ENCODE measurements at places on chromosomes 3 and 15.

DNA sequence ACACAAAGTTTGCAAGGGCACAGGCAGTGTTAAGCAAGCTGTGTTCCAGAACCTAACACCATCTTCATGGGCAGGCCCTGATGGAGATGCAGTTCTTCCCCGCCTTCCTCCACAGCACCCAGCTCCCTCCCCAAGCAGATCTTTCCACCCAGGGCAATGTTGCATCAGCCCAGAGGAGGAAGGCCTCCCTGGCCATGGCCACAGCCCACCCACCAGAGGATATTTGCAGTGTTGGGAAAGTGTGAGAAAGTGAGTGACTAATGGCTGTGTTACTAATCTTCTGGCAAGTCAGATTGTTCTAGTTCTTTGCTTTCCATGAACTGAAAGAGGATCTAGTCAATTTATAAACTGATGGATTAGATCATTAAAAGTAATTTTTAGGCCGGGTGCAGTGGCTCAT is 42.0 kb upstream of the ATP10A start:
- DNase-seq = peak; percentile 94

DNA sequence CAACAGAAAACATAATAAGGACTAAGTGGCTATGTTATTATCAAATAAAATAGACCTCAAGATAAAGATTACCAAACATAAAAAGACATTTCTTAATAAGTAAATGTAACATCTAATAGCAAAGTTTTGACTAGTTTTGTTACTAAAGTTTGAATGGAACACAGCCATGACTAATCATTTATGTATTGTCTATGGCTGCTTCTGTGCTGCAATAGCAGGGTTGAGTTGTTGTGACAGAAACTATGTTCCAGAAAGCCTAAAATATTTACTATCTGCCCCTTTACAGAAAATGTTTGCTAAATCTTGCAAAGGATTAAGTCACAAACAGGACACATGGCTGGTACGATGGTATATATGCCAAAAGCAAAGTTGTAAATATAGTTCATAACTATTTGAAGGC is 37.9 kb upstream of the MYH15 start:
- no peak for DNase-seq

- DNase-seq = no peak
These were observed 182.9 kb upstream of the RORA start for GRCh38 chr15:61411902-61412510.

DNA sequence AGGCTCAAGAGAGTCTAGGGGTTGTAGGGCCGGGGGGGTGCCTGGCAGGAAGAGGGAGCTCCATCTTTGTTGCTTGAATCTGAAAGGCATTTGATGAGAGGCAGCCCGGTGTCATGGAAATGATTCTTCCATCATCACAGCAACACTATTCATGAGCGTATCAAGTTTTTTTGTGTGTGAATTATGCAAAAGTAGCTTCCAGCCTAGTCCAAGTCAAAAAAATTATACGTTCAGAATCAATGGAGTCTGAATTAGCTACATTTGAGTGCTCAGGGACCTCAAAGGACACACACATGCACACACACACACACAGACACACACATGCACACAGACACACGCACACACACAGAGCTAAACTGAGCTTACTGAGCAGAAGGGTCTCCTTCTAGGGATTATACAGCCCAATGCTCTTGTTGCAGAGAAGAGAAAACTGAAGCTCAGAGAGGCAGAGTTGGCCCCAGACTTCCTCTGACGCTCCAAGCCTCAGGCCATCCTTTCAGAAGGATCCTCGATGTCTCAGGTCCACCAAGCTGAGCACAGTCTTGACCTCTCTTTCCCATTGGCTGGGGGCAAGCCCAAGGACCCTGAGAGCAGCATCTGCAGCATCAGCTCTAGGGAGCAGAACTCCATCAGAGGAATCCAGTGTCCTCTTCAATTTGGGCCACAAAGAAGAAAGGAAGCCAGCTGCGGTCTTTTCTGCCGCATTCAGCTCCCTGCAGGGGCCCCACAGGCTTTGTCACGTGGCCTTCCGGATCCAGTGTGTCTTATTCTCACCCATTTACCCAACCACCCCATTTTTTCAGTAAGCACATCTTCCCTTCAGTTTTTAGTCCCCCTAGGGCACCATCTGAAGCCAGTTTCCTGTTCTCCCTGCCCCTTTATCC is 228.0 kb downstream of the UACA start:
- no peak for DNase-seq

- DNase-seq = no peak
These were observed 68.1 kb downstream of the CRYGS start for GRCh38 chr3:186476044-186476468.

DNA sequence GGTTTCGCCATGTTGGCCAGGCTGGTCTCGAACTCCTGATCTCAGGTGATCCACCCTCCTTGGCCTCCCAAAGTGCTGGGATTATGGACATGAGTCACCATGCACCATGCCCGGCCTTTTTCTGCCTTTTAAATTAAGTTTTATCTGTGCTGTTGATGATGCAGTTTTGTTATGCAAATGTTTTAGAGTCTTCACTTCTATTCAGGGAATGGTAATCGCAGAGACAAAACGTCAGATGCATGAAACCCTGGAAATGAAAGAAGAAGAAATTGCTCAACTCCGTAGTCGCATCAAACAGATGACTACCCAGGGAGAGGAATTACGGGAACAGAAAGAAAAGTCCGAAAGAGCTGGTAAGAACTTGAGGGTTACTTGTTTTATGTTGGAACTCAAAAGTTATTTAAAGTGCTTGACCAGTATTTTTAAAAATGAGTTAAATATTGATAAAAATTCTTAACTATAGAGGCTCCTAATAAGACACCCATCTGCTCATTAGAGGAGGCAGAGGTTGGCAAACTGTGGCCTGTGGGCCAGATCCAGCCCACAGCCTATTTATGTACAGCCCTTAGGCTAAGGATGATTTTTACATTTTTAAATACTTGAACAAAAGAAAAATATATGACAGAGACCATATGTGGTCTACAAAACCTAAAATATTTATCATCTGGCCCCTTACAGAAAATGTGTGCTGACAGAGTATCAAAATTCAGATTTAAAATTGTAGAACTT is 127.8 kb upstream of the LRRFIP2 start:
- peak; percentile 98 for DNase-seq

DNA sequence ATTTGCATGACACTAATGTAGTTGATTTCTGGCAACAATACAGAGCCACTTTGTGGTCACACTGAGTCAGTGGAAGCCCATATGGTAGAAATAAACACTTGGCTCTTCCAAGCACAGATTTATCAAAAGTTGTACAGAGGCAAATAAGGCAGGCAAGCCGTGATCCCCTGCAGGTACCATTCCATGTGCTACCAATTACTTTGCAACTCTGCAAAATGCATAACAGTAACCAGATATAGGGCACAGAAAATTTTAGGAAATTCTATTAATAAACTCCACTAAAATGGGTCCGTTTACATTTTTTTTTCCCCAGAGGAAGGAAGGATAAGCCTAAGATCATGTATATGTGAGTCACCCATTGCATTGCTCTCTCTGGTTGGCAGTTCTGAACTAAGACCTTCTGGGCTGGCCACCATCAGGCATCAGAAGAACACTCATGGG is 103.1 kb upstream of the PTX3 start:
- no peak for DNase-seq

DNA sequence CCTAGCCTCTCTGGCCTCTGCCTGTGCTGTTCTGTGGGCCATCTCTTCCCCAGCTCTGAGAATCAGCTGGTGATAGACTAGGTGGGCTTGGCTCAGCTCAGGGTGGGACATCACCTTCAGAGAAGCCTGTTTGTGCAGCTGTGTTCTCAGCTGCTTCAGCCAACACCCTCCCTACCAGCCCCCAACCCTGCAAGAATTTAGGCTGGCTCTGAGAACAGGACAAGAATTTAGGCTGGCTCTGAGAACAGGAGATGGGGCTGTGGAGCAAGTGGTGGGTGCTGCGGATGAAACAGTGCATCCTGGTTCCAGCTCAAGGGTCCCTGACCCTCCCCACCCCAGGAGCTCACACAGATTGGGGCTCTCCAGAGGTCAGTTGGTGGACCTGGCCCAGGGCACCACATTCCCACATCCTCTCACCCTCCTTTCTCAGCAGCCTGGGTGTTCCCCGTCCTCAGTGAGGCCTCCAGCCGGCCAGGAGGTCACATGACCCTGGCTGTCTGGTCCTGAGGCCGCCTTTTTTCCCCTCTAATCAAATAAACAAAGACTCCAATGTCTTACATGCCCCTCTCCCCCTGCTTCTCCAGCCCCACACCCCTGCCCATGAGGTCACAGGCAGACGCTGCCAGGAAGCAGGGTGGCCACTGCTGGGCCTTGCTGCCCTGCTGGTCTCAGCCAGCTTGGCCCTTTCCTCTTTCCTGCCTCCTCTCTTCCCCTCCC is 14.9 kb downstream of the PLEKHO2 start:
- no peak for DNase-seq

DNA sequence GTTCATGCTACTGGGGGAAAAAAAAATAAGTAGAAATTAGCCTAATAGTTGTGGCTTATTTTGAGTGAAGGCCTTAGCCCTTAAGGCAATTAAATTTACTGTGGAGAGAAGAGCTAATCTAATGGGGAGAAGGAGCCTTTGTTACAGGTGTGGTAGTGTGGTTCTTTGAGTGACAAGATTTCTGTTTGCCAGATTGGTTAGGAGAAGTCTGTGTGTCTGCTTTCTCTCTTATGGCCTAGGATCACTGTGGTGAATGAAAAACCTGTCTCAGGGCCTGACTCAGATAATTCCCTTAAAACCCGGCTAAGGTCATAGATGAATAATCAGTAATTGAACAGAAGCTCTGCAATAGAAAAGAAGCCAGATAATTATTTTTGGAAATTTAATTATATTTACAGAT is 27.0 kb downstream of the OPA1 start:
- DNase-seq = no peak

- DNase-seq = no peak
These were observed 34.9 kb upstream of the ATP13A3 start for GRCh38 chr3:194521510-194522260.

GRCh38 chr3:151226088-151226563 is 23.1 kb upstream of the GPR171 start:
- DNase-seq = peak; percentile 75

DNA sequence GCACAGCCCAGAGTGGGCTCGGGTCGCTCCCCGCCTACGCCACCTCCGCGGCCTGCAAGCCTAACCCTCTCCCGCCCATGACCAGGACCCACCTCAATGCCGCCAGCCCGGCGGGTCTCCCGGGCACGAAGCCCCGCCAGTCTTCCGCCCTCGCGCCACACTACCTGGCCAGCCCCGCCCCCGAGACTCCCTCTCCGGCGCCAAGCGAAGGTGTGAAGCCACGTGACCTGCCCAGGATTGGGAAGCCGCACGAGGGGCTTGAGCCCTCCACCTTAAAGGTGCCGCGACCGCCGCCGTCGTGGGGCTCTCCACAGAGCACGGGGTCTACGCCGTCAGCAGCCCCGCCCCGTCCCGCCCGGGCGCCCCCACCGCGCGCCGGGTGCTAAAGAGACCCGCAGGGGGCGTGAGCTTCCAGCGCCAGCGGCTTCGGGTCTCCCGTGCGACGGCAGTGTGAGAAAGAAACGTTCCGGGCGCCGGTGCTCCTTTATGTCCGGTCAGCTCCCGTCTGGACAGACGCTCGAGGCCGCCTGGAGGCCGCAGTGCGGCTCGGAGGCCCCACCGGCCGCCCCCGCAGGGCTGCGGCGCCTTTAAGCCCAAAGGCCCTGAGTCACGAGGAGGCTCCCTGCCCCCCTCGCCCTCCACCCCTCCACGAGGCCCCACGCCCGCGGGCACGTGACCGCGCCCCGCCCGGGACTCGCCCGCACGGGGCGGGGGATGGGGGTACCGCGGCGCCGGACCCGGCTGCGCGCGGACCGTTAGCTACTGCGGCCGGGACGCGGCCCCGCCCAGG is at the start of gene CPEB1:
TSS of gene CPEB1 (minus strand) at position 319 of the 790 bp plus-strand sequence. CDS start 18,904 bp downstream, outside the sequence.
- DNase-seq = peak; percentile 4

DNA sequence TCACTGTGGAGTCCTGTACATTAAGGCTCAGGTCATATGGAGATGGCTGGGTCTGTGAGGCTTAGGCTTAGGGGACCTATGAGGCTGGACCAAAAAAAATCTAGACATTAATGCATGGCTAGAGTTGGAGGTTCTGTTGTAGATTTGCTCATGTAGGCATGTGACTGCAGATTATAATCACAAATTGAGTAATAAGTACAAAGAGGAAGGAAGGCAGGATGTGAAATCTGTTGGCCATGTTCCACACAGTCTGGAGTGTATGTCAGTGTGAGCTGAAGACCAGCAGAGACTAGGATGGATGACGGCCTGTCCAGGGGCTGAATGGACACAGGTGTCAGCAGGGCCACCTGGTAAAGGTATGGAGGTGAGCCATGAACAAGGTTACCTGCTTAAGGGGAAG is at the start of gene ST3GAL6:
TSS of gene ST3GAL6 (plus strand) at position 265 of the 400 bp plus-strand sequence. CDS start 5,101 bp downstream, outside the sequence.
- DNase-seq = peak; percentile 92

DNA sequence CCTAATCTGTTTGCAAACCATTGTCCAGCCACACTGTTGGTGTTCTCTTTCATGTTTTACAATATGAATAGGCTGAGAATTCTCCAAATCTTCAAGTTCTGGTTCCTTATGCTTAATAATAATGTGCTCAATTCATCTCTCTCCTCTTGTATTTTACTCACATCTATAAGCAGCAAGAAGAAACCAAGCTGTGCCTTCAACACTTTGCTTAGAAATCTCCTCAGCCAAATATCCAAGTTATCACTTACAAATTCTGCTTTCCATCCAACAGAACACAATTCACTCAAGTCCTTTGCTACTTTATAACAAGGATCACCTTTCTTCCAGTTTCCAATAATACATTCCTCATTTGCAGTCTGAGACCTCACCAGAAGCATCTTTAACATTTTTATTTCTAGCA is 117.5 kb downstream of the LRRC28 start:
- DNase-seq = no peak

GRCh38 chr3:150348500-150348899 is 59.6 kb upstream of the TSC22D2 start:
- DNase-seq = peak; percentile 86

- DNase-seq = no peak
These were observed 126.4 kb downstream of the CHDH start for GRCh38 chr3:53719796-53720195.

GRCh38 chr3:127035677-127036076 is 52.8 kb downstream of the PLXNA1 start:
- peak; percentile 87 for DNase-seq

All from inflammatory macrophage treated with lipopolysaccharide for 4 hours (primary cell).